ENCODE measurements at places on chromosomes 2 and 18. TPM values are rescaled to one million over a fixed set of nuclear protein-coding genes. Genes with fewer than 3 reads are reported as not detected.

- DNase-seq = no peak
Observed at GRCh38 chr2:16911746-16912145, 246.1 kb upstream of the CYRIA start.

GRCh38 chr2:214379227-214379626 lies 31.6 kb upstream of the VWC2L start:
- DNase-seq = no peak

GRCh38 chr2:96965781-96966514 lies 20.4 kb downstream of the FAM178B start:
- no peak for DNase-seq

DNA sequence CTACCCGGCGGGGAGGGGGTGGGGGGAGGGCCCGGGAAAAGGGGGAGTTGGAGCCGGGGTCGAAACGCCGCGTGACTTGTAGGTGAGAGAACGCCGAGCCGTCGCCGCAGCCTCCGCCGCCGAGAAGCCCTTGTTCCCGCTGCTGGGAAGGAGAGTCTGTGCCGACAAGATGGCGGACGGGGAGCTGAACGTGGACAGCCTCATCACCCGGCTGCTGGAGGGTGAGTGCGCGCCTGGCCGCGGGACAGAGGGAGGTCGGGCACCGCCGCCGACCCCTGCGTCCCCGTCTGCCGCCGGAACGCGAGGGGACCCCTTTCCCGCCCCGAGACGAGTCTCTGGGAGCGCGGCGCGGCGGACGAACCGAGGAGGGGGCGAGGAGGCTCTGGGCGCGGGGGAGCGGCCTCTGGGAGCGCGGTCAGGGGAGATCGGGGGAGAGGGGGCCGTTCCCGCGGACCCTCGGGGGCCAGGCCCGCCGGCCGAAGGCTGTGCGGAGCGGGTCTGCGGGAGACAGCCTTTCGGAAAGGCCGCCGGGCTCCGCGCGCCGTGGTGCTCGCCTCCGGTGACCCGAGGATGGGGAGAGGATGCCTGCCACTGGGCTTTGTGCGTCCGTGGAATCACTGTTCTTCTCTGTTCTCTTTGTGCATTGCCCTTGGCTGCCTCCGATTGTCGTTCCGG lies 463 bp downstream of the PPP1CB start:
- DNase-seq = no peak

DNA sequence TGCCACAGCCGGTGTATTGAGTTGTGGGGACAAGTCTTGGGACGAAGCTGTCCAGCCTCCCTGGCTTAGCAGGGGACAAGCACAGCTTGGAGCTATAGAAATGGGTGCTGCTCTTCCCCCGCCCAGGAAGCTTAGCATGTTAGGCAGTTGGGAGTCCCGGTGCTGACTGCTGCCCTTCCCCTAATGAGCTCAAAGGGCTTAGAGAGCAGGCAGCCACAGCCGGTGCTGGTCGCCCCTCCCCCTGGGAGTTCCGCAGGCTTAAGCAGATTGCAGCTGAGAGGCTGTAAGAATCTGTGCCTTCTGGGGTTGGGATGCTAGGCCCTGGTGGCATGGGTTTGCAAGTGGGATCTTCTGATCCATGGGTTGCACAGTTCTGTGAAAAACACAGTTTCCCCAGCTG lies 237.3 kb downstream of the DCDC2C start:
- no peak for DNase-seq

GRCh38 chr18:23207994-23208393 lies 72.7 kb downstream of the CABLES1 start:
- DNase-seq = no peak

- no peak for DNase-seq
Observed at GRCh38 chr18:32122039-32122438, 30.4 kb downstream of the RNF138 start.

DNA sequence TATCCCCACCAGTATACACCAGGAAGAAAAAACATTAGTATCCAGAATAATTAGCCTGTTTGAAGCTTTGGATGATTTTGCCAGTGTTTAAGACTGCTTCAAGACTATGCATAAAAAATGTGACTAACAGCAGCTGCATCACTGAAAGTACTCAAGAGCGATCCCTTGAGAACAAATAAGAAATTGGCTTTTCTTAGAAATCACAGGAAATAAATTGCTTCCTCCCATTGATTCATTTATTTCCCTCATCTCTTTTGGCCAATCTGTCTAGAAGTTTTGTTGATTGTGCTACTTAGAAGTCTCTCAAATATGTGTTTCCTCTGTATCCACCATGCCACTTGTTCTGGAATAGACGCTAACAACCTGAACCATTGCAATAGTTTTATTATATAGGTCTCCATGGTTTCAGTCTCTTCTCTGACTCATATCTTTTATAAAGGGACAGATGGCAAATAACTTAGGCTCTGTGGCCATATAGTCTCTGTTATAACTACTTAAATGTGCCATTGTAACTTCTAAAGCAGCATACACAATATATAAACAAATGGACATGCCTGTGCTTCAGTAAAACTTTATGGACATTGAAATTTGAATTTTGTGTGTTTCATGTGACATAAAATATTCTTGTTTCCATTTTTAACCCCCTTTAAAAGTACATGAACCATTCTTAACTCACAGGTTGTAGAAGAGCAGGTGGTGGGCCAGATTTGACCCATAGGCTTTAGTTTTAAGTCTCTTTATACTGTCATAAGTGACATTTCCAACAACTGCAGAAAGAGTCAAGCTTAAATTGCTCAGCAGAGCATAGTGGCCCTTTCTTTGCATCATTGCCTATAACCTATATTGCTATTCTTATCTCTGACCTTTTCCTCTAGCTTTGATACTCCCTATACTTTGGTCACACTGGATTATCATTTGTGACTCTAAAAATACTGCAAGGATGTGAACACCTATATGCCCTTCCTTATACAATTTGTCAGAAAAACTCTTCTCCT lies 123.9 kb downstream of the MC4R start:
- DNase-seq = no peak

GRCh38 chr2:234257859-234258561 lies 207.5 kb downstream of the SPP2 start:
- DNase-seq = no peak

GRCh38 chr2:1141079-1141478 lies 190.4 kb downstream of the SNTG2 start:
- no peak for DNase-seq

DNA sequence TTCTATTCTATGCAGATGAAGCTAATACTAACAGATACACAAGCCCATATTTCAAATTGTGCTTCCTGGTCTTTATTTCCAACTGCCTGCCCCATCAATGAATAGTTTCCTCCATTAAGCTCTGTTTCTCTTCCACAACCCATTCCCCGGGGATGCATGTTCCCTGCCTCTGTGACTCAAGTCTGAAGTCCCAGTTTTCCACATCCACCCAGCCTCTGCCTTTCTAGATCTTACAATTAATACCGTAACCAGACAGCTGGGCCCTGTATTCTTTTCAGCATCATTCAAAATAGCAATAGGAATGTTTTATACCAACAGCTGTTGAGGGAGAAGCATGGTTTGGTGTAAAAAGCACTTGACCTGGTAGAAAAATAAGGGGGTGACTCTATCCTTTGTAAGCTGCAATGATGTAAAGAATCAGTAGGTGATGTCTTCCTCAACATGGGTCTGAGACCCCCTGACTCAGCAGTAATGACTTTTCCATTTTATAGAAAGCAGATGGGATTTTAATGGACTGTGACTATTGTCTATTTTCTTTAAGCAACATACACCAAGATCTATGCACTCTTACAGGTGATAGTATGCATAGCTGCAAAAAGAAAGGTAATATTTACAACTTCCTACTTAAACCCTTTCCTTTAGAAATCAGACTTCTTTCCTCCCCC lies 46.1 kb upstream of the DAPL1 start:
- no peak for DNase-seq

DNA sequence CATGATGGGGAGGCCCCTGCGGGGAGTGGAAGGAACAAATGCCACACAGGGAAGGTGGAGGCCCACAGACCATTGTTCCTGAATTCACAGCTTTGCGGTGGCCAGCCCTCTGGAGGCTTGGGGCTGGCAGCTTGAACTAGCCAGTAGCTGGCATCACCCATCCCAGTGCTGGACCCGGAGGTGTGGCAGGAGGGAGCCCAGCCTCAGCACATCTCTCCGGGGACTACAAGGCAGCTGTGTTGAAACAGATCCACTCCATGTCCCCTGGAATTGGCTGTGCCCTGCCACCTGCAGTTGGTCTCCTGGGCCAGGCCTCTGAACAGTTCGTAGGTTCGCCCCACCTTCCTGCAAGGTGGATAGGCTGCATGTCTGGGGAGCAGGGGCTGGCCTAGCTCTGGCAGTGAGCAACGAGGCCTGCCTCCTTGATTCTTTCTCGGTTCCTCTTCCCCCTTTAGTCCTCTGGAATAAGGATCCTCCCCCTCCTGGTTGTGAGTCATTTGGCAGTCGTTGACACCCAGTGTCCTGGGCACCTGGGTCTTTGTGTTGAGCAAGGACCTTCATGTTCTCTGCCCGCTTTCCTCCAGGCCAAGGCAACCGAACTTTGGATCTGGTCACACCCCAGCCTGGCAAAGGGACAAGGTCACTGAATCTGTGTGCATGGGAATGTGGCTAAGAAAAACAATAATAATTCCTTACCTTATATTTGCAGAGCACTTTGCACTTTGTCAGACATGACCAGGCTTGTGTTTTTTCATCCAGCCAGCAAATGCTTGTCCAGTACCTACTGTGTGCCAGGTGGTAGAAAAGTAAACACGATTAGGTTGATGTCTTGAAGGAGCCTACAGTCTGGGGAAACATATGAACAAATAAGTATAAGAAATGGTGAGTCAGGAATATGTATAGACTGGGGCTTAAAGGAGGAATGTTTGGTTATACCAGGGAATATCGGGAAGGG lies 55.0 kb upstream of the MCFD2 start:
- DNase-seq = no peak

DNA sequence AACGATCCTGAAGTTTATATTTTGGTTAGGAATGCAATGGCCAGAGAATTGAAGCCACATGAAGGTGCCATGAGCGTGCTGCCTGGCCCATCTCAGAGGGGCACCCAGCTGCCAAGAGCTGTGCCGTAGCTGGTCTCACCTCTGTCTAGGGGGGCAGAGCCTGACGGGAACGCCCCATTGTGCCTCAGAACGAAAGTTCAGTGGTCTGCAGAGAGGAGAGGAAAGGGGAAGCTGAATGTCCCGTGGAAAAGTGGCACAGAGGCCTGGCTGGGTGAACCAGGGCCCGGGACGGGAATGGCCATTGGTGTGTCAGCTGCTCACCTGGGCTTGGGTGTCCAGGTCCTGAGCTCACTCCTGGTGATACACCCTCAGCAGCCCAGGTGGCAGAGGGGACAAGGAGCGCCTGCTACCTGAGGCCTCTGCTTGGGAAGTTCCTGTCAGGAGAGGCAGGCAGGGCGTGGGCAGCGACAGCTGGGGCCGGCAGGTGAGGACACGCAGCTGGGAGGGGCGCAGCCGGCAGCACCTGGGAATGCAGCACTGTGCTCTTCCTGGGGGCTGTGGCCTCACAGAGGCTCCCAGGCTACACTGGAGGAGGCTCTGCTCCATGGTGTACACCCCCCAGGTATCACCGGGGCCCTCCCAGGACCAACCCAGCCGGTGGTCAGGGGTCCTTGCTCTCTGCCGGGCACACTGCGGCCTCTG lies 67.3 kb downstream of the PARD6G start:
- no peak for DNase-seq

DNA sequence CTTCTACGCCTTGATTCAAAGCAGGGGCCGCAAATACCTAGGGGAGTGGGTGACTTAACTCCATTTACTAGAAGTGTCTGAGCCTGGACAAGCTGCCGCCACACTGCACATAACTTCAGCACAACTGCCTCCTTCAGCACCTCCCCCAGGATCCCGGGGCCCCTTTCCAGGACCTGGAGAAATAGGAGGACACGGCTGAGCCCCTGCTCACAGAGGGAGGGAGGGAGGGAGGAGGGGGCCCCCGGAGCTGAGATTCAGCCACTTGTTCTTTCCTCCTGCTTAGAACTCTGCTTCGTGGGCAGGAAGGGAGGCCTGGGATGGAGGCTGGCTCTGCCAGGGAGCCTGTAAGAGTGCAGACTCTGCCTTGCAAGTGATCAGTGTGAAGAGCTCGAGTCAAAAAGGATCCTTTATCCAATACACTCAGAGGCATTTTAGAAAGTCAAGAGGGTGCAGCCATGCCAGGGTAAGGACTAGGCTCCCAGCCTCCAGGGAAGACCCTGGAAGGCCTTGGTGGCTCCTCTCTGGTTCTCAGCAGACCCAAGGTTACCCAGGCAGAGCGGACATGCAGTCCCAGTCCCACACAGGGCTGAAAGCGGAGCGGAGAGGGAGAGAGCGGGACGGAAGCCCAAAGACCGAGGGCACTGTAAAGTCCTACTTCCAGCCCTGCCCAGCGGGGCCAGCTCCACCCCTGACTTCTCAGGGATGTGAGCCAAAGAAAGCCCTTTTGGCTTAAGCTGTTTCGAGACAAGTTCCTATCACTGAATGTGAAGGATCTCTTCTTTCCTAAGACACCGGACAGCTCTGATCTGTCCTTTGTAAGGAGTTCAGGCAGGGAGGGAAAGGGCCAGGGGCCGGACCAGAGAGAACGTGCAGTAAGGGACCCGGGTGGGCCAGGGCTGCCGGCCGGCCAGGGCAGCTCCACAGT lies 8.6 kb upstream of the ARMC9 start:
- DNase-seq = peak; percentile 76

- DNase-seq = no peak
Observed at GRCh38 chr2:191836471-191836852, 10.4 kb downstream of the CAVIN2 start.

GRCh38 chr2:144268036-144268678 lies 251.8 kb downstream of the ZEB2 start:
- DNase-seq = no peak

GRCh38 chr2:210092791-210093190 lies 78.4 kb downstream of the KANSL1L start:
- no peak for DNase-seq

GRCh38 chr2:112821682-112822081 lies 14.9 kb downstream of the IL1B start:
- no peak for DNase-seq

NEDD4L gene
- total RNA-seq = 51.4 TPM

MOB1A gene
- total RNA-seq = 53.1 TPM

GMCL1 gene
- total RNA-seq = 4.1 TPM

RAB17 gene
- total RNA-seq = 4.1 TPM

IL1F10 gene
- not detected for total RNA-seq

ELMOD3 gene
- total RNA-seq = 9.0 TPM

GKN1 gene
- not detected for total RNA-seq

GRP gene
- total RNA-seq = not detected

RIT2 gene
- total RNA-seq = not detected

RTTN gene
- 11.1 TPM for total RNA-seq

ANKRD62 gene
- not detected for total RNA-seq

ACVR2A gene
- total RNA-seq = 10.2 TPM

SNORC gene
- total RNA-seq = 0.70 TPM

Data from Right ventricle myocardium superior (tissue), 1 donor.